ENCODE measurements at places on chromosomes 1 and 21. TPM values are rescaled to one million over a fixed set of nuclear protein-coding genes. Genes with fewer than 3 reads are reported as not detected.

GRCh38 chr1:226784081-226785049 is 45.3 kb upstream of the ITPKB start:
- no peaks in the 10 kb centered on the region for H3K4me1 ChIP-seq
- DNase-seq: no peak
- H3K4me3 ChIP-seq: no peak overlapping the region
- no peaks in the 10 kb centered on the region for H3K27me3 ChIP-seq
- no peaks in the 10 kb centered on the region for H3K36me3 ChIP-seq
- H3K27ac ChIP-seq: no peak overlapping the region

The RBP7 gene
- 1.6 TPM for total RNA-seq

GRCh38 chr21:38289705-38290485 is 33.1 kb downstream of the KCNJ15 start:
- H3K36me3 ChIP-seq: no peaks in the 10 kb centered on the region
- no peak overlapping the region for H3K4me3 ChIP-seq
- H3K27me3 ChIP-seq: peaks cover 71% of the 10 kb centered on the region
- no peaks in the 10 kb centered on the region for H3K4me1 ChIP-seq
- H3K27ac ChIP-seq: no peak overlapping the region
- DNase-seq: peak; percentile 1

DNA sequence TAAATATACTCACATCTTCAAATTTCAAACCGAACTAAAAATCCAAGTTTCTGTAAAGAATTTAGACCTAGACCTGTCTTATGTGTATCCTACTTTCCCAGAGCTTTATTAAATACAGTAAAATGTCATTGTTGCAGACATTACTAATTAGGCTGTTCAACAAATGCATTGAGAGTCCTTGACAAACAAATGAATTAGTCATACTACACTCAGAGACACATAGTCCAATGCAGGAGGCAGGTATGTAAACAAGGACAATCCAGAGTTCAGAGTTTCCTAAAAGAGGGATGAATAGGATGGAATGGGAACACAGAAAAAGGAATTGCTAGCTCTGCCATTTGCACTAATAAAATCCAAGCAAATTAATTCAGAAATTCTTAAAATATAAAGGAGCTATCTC is 1.6 kb upstream of the EGLN1 start:
- H3K27ac ChIP-seq: no peak overlapping the region
- no peaks in the 10 kb centered on the region for H3K36me3 ChIP-seq
- H3K27me3 ChIP-seq: no peaks in the 10 kb centered on the region
- no peak for DNase-seq
- H3K4me3 ChIP-seq: no peak overlapping the region
- peaks cover 12% of the 10 kb centered on the region for H3K4me1 ChIP-seq

GRCh38 chr1:94888201-94888600 is 38.7 kb downstream of the CNN3 start:
- DNase-seq: no peak
- no peak overlapping the region for H3K4me3 ChIP-seq
- no peaks in the 10 kb centered on the region for H3K27me3 ChIP-seq
- H3K36me3 ChIP-seq: peaks cover 13% of the 10 kb centered on the region

DNA sequence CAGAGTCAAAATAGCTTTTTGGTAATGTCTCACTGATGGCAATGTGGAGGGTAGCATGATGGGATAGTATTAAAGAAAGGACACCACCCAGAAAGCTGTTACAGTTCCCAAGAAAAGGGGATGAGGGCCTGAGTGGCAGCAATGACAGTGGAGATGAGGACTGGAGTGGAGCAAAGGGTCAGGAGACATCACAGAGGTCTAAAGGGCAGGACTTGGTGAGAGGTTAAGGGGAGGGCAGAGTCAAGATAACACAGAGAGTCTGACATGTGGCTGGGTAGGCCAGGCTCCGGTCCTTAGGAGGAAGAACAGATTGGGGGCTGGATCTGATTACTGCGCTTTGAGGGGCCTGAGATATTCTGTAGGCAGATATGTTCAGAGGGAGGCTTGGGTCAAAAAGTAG is 19.3 kb downstream of the ELF3 start:
- no peak overlapping the region for H3K4me3 ChIP-seq
- H3K4me1 ChIP-seq: peaks cover 4% of the 10 kb centered on the region
- DNase-seq: no peak
- no peaks in the 10 kb centered on the region for H3K27me3 ChIP-seq
